ENCODE measurements at places on chromosomes 7 and 10.

- peak; percentile 27 for DNase-seq
Measured at GRCh38 chr7:30799206-30799975, 28.2 kb downstream of the MINDY4 start.

- DNase-seq = no peak
Measured at GRCh38 chr7:28908775-28909174, 49.4 kb downstream of the TRIL start.

GRCh38 chr7:150947241-150947745 lies 30.8 kb downstream of the KCNH2 start:
- DNase-seq = no peak

DNA sequence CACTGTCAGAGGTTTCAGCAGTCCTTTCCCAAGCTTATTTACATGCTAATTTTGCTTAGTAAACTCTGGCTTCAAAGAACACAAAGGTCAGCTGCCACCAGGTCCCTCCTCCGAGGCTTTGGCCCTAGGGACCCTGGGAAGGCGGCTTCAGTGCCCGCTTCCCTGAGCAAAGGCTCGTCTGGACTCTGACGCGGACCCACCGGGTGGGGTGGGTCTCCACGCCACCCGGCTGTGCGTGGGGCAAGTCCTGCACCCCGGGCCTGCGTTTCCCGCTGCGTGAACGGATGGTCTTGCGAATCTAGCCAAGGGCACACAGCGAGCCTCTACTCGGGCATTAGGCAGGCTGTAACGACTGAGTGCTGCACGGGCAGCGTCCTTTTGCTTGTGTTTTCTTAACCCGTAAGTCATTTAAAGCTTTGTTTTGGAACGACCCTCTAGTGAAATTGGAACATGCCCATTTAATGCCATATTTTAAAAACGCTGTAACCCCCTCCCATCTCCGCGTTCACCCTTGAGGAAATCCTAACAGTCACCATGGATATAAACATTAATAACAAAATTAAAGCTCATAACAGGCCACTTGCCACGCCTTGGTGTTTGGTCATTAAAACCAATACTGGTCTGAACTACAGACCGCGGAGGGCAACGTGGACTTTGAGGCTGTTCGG lies 828 bp downstream of the BNIP3 start:
- DNase-seq = no peak

GRCh38 chr7:151727579-151728285 lies 149.2 kb downstream of the PRKAG2 start:
- peak; percentile 96 for DNase-seq

DNA sequence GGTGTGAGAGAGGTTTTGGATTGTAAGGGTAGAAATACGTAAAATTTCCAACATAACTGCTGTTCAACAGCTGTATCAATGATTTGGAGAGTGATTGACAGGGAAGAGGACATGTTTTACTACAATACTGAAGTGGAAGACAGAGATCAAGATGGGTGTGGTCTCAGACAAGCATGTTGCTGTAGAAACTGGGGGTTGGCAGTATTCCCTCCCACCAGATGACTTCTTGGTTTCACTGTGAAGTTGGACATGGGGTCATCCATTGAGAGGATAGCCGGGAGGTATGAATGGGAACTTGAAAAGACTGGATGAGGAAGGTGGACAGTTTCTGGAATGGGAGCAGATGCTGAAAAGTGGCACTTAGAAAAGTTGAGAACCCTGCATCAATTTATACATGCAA lies 95.3 kb upstream of the HDAC9 start:
- no peak for DNase-seq

DNA sequence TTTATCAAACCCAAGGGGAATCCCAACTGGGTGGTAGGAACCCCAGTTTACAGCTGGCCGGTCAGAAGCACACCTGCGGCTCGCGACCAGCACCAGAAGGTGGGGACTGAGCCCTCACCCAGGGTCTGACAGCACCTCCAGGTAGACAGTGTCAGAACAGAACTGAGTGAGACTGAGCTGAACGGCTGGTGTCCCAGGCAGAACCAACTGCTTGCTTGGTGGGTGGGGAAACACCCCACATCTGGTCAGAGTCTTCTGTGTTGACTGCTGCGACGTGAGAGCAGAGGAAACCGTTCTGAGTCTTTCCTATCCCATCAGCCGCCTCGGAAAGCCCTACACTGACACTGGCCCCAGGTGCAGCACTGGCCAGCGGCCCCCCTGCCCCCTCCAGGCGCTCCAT lies 160.7 kb downstream of the MAD1L1 start:
- no peak for DNase-seq
